Stimulated activated naive CD4-positive, alpha-beta T cell (primary cell): ENCODE measurements at places on chromosomes 3 and 15.
A peak's percentile ranks its signal among the peaks of the same experiment; 100 is the strongest.

GRCh38 chr3:28317438-28318022 is 31.0 kb upstream of the ZCWPW2 start:
- peak; percentile 22 for DNase-seq

DNA sequence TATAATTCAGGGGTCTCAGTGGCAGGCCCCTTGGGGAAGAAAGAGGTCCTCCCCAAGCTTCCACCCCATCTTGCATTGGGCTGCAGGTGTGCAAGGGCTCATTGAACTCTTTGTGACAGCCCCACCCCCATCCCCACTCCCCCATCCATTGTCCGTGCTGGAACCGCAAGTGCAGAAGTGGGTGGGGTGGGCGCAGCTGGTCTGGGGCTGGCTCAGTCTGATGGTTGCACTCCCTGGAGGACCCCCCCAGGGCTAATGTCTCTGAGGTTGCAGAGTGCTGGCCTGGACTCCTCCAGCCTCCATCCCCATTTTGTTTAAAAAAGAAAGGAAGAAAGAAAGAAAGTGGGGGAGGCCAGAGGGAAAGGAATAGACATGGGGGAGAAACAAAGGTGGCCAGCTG is 42.3 kb upstream of the ARL8B start:
- DNase-seq = no peak

GRCh38 chr3:14452740-14453710 is 50.6 kb downstream of the SLC6A6 start:
- DNase-seq = no peak

DNA sequence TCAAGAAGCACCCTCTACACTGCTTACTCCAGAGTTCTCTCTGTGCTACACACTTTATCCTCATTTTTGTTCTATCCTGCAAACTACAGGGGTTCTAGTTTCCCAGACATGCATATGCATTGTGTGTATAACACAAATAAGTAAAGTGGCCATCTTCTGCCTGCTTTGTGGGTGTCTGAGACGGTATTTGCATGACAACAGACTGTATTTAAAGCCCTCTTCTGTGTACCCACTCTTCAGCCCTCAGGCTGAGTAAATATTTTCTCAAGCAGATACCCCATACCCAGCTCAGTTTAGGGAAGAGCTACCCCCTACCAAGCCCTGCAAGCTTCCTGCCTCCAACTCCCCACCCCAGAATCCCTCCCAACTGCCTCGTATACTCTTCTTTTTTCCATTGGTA is 31.7 kb downstream of the SYNPR start:
- no peak for DNase-seq

- no peak for DNase-seq
Measured at GRCh38 chr15:68431792-68432401, at the start of gene ITGA11. ITGA11 (minus strand) TSS chr15:68432163; CDS start chr15:68432066, 97 bp downstream.

GRCh38 chr3:9225268-9225667 is 24.2 kb downstream of the SRGAP3 start:
- DNase-seq = no peak

DNA sequence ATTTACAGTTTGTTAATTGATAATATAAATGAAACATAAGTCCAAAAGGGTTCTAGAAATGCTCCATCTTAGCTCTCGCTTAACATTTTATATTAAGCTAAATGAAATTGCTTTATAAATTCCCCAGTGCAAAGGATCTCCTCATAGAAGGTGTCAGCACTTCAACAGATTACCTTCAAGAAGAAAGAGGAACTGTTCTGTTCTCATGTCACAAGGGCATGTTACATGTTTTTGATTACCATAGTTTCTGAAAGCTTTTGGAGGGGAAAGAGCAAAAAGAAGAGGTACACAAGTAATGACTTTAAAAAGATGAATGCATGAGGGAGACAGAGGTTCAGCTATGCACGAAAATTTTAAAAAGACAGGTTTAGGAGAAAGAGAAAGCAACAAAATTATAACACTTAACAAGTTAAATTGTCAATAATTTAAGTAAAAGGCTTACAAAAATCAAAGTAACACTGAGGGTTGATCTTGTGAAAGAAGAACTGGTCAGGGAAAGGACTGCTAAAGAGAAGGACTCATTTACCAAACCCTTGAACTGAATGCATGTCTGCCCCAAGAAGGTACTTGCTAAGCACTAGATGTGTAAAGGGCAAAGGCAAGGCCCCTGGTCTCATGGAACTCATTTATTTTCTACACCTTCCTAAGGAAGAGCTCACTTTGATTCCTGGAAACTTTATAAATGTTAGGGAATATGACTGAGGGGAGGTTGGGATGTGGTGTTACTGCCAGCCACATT is 45.1 kb downstream of the CCDC191 start:
- DNase-seq = no peak

GRCh38 chr3:177640319-177640965 is 443.2 kb upstream of the TBL1XR1 start:
- DNase-seq = no peak

DNA sequence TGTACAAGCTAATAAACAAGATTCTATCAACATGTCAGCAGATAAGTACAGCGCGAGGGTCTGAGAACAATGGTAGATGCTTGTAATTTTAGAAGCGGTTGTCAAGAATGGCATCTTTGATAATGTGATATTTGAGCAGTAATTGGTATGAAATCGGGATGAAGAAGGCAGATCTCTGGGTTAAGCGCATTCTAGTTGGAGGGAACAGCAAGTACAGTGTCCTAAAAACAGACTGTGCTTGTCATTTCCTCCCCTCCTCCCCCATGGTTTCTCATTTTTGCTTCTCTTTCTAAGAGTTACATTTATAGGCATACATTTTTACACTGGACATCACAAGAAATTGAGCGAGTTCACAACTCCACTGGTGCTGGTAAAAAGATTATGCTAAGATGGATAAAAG is 23.3 kb downstream of the TGFBR2 start:
- DNase-seq = no peak

DNA sequence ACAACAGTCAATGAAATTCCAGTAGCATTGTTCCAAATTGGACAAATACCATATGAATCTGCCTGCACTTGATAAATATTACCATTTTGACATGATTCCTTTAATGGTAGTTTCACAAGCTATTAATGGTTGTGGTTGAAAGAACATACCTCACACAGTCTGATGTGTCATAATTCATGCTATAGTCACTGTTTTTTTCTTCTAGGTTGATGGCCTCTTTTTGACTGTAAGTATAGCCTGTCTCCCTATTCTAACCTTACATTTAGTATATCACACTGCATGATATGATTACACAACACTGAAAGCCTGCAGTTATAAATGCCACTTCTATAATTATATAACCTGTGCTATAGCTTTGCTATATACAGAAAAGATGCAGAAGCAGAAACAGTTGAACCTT is 834.1 kb downstream of the NSUN3 start:
- DNase-seq = no peak

DNA sequence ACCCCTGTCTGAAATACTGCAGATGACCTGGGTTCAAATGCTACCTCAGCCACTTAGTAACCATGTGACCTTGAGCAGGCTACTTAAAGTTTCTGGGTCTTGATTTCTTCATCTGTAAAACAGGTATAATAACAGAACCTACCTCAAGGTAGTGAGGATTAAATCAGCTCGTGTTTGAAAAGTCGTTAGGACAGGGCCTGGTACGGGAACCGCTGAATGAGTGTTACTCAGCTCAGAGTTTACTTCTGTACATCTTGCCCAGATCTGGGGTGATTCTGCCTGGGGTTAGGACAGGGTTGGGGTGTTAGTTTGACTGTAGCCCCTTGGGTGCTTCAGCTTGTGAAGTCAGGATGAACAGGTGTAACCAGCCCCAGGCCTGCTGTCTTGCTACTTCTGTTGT is 1.8 kb downstream of the SEMA4B start:
- no peak for DNase-seq

GRCh38 chr3:62277986-62278385 is 95.4 kb downstream of the FEZF2 start:
- DNase-seq = no peak

GRCh38 chr15:81301815-81302399 is 22.0 kb downstream of the STARD5 start:
- peak; percentile 6 for DNase-seq

DNA sequence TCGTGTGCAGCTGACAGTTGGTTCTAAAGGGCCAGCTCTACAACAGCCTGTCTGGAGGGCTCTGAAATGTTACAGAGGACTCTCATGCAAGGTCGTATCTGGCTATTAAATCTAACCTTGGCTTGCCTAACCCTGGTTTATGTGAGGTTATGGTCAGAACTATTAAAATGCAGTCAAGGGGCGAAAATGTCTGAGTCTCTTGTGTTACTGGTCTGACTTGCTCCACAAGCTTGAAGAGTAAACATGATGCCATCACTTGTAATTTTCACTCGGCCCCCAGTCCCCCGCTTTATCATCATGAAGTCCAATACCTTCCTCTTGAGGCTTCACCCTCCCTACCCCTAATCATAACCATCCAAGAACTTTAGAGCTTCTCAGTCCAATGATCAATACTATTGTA is 9.4 kb downstream of the ENTPD3 start:
- no peak for DNase-seq

DNA sequence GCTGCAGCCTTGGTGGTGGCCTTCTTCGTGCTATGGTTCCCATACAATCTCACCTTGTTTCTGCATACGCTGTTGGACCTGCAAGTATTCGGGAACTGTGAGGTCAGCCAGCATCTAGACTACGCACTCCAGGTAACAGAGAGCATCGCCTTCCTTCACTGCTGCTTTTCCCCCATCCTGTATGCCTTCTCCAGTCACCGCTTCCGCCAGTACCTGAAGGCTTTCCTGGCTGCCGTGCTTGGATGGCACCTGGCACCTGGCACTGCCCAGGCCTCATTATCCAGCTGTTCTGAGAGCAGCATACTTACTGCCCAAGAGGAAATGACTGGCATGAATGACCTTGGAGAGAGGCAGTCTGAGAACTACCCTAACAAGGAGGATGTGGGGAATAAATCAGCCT is 10.4 kb downstream of the CYP8B1 start:
- DNase-seq = no peak

DNA sequence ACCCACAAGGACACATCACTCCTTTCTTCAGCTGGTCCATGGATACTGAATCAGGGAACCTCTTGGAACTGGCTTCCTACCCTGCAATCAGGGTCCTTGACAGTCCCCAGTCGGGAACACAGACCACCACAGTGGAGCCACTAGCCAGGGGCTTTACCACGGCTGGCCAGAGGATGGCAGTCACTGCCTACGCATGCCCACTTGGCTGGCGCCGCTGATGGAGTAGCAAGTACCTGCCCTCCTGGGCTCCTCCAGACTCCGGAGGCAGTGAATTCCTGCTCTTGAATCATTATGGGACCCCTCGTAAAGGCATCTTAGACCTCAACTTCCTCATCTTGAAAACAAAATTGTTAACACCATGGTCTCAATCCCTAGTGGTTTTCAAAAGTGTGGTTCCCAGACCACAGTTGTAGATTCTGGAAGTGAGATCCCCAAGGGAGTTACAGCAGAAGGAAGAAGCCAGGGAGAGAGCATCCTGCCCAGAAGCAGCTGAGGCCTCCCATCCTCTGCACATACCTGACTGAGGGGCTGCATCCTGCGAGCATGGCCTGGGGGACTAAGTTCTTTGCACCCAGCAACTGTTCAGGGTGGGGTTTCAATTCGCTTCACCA is 9.1 kb upstream of the SKIC8 start:
- peak; percentile 10 for DNase-seq

- DNase-seq = no peak
Measured at GRCh38 chr3:30682434-30683155, 76.2 kb downstream of the TGFBR2 start.

GRCh38 chr15:29686079-29686425 is 136.2 kb downstream of the TJP1 start:
- no peak for DNase-seq

- DNase-seq = no peak
Measured at GRCh38 chr15:69498987-69499386, 46.4 kb downstream of the RPLP1 start.

DNA sequence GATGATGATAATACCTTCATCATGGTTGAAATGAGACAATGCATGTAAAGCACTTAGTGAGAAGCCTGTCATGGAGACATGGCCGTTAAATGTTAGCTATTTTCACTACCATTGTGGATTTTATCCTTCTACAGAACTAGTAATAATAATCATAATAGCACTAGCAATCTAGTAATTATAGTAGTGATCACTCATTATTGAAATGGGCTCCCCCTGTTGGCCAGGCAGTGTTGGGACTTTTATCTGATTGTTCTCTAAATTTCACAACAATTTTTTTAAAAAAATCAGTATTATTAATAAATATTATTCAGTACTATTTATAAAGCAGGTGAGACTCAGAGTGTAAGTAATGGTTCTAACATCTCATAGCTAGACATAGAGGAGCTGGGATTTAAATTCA is 396.3 kb downstream of the IL5RA start:
- no peak for DNase-seq

GRCh38 chr3:42489116-42489936 is 13.1 kb upstream of the VIPR1 start:
- no peak for DNase-seq

GRCh38 chr3:100256731-100257151 is 4.1 kb upstream of the TBC1D23 start:
- no peak for DNase-seq

GRCh38 chr3:115548611-115549010 is 74.7 kb upstream of the GAP43 start:
- no peak for DNase-seq

GRCh38 chr3:18354701-18355100 is 70.4 kb downstream of the SATB1 start:
- no peak for DNase-seq

GRCh38 chr3:88025001-88025552 is 33.7 kb downstream of the CGGBP1 start:
- DNase-seq = no peak

DNA sequence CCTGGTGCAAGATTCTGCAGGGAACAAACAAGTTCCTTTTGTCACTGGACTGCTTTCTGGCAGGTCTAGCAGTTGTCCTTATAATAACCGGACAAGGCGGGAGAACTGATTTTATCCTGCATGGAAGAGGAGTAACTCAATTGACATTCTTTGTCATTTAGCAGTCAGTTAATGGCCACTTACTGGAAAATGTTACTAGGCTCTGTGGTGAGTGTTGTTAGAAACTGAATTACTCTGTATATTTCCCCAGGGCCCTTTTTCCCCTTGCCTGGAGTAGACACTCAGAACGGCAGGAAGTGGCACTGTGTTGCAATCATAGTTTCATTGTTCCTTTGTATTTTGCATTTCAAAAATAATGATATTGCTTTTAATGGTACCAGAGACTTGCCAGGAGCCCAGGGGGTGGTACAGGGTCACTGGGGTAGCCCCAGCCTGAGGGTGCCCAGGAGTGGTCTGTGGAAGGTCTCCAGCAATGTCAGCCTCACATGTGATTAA is 318.6 kb upstream of the LRRFIP2 start:
- no peak for DNase-seq

- DNase-seq = no peak
Measured at GRCh38 chr3:195703776-195704175, 17.0 kb upstream of the MUC20 start.
